ENCODE measurements at places on chromosomes 5 and 9.

DNA sequence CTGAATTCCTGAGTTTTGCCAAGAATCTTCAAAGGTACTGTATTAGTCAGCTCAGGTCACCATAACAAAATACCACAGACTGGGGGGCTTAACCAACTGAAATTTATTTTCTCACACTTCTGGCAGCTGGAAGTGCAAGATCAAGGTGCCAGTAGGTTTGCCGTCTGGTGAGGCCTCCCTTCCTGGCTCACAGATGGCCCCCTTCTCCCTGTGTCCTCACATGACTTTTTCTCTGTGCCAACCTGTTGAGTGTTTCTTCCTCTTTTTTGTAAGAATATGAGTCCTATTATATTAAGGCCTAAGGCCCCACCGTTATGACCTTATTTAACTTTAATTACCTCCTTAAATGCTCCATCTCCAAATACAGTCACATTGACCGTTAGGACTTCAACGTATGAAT lies 156.1 kb upstream of the KIF2A start:
- no peak for DNase-seq

GRCh38 chr9:136159851-136160250 lies 41.2 kb upstream of the TMEM250 start:
- no peak for DNase-seq

DNA sequence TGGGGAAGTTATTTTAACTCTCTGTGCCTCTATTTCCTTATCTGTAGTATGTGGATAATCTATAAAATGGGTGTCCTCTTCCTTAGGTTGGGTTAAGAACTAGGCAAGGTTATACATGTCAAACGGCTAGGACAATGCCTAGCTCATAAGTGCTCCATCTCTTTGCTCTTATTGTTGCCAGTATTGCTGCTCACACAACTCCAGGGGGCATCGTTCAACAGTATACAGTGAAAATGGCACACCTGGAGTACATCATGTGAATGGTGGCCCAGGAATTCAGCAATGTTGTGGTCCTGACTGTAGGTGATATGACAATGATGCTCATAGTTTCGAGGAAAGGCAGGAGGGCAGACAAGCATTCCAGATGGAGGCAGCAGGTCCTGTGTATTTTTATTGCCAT lies 30.1 kb downstream of the SLIT3 start:
- DNase-seq = no peak

DNA sequence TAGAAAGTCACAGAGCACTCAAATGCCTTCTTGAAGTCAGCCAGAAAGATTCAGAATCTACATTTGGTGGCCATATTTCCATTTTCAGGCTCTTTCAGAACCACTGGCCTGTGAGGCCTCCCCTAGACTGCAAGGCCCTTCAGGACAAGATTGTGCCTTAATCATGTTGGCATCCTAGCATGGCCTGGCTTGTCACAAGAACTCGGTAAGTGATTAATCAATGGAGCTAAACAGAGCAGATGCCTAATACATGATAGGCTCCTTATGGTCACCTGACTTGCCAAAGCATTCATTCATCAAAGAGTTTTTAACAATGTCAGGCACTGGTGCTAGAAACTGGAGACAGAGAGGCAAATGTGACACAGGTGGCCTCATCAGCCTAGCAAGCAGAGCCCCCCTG lies 70.3 kb downstream of the PGM5 start:
- DNase-seq = no peak

GRCh38 chr5:179123491-179124272 lies 63.5 kb downstream of the ZNF354C start:
- no peak for DNase-seq

GRCh38 chr5:32083981-32084430 lies 90.1 kb downstream of the GOLPH3 start:
- no peak for DNase-seq

GRCh38 chr9:32524892-32525708 lies 896 bp downstream of the RIGI start:
- peak; percentile 37 for DNase-seq

DNA sequence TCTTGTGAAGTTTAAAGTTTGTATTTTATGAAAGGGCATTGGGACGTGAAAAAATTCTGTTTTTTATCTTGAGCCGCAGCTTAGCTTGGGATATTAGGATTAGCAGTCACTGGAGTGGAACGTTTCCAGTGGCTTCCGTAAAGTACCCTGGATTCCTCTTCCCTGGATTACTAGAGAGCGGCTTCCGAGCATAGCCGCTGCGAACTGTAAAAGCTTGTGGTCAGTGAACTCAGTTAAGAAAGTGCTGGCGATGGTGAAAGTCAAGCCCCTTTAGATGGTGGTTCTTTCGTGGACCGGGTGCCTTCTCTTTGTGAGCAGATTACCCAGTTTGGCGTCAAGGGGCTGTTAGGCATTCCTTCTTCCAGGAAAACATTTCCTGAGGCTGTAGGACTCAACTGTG lies 168.1 kb downstream of the KDM4C start:
- no peak for DNase-seq

DNA sequence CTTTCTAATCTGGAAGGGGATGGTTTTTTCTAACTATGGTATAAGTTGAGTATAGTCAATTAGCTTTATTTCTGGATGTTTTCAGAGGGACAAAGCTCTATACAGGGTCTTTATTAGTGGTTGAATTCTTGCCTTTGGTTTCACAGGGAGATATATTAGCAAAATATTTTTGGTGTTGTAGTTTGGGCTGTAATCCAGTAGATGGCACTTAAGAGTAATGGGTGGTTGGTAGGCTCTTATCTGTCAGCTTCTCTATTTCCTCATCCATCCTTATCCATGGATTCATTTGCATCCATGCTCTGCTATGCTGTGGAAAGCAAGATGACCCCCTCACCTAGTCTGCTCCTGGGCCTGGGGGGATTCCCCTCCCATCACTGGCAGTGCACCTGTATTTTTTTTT lies 363.6 kb upstream of the CYLC2 start:
- no peak for DNase-seq

GRCh38 chr5:95996904-95997723 lies 35.5 kb upstream of the ELL2 start:
- DNase-seq = no peak

- DNase-seq = no peak
Measured at GRCh38 chr5:39194466-39195136, 24.8 kb downstream of the FYB1 start.

DNA sequence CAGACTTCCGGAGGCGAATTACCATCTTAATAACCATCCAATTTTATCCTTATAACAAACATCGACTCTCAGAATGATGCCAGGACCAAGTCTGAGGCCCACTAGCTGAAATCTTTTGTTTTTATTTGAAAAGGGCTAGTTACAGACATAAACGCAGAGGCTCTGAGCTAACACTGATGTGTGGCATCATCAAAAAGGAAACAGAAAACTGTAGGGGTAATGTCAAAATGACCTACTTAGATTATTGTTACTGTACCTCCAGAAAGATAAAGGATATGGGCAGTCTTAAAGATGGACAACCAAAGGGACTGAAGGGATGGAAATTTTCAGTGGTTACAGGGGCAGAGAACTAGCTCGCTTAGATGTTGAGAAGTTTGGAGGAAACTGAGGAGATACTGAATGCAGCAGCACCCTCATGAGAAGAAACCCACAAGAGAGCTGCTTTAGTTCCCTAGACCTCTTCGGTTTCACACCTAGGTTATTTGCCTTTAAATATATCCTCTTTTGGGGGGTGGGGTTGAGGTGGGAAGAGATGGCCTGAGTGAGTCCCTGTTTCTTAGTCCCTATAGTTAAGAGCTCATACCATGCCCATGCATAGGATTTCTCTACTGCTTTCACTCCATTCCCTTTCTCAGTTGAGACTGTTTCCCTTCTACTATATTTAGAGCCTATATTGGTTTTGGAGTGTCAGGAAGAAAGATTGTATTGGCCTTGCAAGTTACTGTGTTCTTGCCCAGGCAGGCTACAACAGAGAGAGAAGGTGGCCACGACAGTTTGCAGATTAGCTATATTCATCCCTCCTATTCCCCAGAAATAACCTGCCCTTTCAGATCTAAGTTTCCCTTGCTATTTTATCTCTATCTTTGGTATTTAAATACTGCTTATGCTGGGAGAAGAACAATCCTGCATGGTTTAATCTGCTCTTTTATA lies 320.4 kb upstream of the EFNA5 start:
- no peak for DNase-seq

DNA sequence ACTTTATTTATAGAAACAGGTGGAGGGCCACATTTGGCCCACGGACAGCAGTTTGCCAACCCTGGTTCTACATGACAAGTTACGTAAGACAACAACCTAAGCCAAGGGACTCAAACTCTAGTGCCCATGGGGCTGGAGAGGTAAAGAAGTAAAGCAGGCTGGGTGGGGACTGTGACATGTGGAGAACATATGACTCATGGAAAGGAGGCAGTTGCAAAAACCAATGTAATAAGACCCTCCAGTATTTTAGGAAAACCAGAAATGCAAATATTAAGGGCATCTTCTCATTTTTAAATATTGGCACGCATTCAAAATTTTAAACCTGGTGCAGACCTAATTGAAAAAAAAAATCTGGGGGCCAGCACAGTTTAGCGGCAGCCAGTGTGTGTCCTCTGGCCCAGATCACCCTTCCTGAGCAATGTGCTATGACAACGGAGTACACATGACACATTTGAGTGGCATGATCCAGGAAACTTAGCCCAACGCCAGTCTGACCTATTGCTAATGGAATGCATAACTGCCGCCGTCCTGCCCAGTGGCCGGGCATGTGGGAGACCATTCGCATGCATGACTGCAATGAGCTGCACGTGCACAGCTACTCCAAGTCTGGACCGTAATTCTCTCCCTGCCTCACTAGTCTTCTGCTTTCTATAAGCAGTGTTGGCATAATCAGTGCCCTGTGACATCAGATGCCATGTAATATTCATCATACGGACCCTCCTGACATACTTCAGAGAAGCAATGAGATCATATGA lies 97.2 kb downstream of the SH3TC2 start:
- DNase-seq = no peak

DNA sequence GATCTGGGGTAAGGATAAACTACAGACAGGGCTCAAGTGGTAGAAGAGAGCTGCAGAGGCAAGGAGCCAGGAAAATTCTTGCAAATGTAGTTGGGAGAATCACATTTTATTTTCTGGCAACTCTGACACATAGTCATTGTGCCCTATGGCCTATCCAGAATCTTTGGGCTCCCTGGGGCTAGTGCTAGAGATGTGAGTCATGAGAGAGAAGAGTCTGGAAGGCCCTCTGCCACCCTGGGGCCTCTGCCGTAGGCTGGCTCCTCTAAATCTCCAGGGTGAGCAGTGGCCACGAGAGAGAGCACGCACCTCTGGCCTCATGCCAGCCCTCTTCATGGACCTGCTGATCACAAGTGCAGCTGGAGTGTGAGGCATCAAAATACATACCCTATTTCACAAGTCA lies 74.3 kb upstream of the SSBP2 start:
- no peak for DNase-seq

DNA sequence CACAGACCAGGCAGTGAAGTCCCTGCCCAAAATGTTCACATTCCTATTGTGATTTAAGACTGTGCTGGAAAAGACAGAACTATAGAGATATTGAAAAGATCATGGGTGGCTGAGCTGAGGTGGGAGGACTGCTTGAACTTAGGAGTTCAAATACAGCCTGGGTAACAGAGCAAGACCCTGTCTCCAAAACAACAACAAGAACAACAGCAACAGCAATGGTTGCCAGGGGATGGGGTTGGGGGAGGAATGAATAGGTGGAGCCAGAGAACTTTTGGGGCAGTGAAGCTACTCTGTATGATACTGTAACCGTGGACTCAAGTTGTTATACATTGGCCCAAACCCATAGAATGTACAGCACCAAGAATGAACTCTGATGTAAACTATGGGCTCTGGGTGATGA lies 88.2 kb downstream of the DCP2 start:
- DNase-seq = no peak

DNA sequence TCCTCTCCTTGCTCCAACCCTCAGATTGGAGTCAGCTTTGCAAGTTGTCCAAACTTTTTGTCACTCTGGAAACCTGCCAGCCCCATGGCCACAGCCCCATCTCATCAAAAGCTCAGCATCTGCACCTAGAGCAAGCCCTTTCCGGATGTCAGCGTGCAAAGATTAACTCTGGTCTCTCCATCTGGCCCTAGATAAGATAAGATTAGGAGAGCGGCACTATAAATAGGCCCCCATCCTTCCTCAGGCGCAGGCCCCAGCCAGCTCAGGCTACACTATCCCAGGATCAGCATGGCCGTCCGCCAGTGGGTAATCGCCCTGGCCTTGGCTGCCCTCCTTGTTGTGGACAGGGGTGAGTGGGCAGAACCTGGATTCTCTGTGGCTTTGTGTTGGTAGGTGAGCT lies at the start of gene SPINK4:
SPINK4 (plus strand) TSS at position 247 of the 400 bp plus-strand sequence; CDS start at position 289, 42 bp downstream.
- no peak for DNase-seq

DNA sequence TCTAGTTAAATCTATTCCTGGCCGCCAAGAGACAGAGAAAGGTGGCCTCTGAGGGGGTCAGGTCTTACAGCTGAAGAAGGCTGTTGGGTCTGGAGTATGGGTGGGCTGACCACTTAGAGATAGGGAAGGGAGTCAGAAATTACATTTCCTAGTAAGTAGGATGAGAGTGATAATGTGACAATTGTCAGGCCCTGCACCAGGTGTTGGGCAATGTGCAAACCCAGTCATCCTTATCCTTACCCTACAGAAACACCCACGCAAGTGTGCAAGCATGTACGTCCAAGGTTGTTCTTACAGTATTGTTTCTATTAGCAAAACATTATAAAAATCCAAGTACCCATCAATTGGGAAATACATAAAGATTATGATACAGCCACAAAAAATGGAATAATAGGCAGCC lies 9.5 kb downstream of the SPAAR start:
- DNase-seq = no peak

DNA sequence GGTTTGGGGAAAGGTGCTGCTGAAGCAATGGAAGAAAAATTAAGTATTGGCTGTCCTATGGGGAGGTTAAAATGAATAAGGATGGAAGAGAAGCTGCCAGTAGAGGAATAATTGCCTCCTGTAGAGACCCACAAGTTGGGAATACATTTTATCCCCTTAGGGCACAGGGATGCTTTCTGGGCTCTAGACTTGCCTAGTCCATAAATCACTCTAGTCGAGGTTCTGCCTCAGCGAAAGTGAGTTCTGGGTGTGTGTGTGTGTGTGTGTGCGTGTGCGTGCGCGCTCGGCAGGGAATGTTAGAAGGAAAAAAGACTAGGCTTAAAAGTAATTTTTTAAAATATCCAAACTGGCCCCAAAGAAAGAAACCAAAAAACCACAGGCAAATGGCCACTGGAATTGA lies 291.6 kb downstream of the DOCK8 start:
- no peak for DNase-seq

GRCh38 chr9:108865037-108865436 lies 3.0 kb downstream of the ACTL7A start:
- DNase-seq = no peak

DNA sequence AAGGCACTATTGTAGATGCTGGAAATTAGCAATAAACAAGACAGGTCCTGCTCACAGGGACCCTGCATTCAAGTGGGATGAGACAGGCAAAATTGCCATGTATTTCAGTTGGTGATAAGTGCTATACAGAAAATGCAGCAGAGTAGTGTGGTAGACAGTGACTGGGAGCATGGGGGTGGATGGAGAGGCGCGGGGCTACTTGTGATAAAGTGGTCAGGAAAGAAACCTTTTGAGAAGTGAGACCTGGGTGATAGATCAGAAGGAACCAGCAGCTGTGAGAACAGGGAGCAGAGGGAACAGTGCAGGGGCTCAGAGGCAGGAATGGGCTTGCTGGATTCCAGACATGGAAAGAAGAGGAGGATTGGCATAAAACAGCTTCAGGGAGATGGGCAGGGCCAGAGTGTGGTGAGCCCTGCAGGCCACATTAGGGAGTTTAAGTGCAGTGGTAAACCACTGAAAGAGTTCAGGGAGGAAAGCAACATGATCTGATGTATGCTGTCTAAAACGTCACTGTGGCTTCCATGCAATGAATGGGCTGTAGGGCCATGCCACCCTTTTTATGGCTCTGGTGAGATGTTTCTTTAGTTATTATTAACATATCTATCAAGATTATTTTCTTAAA lies 7.3 kb downstream of the CRHBP start:
- no peak for DNase-seq

Data from activated CD4-positive, alpha-beta T cell treated with anti-CD3 and anti-CD28 coated beads, Interleukin-2, amount 50 U/mL, for 48 hours (primary cell).